ENCODE measurements at places on chromosomes 1 and 21.

GRCh38 chr1:74463333-74463988 lies 49.0 kb downstream of the LRRC53 start:
- no peak for DNase-seq

DNA sequence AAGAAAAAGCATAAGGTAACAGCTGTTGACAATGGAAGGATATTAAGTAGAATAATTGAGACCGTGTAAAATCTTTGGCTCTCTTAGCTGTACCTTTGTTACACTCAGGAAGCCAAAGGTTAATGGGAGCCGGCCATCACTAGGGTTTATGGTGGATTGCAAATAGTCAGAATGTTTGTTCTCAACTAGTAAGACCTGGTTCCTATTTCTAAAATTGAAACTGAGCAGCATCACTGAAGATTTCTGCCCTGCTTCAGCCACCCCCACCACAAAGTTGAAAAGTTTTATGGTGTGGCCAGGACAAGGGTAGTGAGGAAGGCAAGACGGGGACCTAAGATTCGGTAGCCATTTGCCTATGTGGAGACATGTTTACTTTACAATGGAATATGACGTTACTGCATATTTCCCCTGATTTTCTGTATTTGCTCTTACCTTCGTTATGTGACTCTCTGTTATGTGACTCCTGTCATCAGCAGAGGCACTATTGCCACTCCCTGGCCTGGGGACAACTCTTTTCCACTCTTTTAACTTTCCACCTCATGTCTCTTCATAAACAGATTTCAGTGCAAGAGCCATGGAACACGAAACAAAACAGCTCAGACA lies 41.4 kb upstream of the KIF1B start:
- no peak for DNase-seq

DNA sequence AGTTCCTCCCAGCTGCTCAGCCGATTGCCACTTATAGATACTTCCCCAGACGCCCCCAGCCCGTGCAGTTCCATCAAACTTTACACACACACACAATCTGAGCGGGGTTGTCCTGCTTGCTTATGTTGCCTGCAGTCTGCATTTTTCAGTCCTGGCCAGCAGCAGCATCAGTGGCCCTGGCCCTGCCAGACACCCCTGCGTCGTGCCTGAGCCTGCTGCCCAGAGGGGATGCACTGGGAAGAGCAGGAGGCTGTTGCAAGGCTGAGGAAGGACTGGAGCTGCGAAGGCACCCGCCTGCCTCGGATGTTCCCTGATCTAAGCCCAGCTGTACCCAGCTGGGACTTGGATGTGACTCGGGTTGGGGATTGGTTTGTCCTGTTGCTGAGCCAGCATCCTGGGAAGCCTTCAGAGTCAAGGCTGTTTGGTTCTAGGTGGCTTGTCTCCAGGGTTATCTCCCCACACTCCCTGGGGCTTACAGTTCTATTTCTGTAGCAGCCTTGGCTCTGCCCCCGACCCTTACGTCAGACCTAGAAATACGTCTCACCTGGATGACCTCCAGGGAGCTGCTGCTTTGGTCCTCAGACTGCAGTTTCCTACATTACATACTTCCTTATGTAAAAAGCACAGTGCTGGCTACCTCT lies 42.3 kb downstream of the MAN1C1 start:
- DNase-seq, result no peak

- DNase-seq, result no peak
These were observed 16.7 kb downstream of the C1orf174 start for GRCh38 chr1:3883194-3883925.

GRCh38 chr1:179706339-179706941 lies 36.7 kb upstream of the FAM163A start:
- peak; percentile 47 for DNase-seq

GRCh38 chr1:1004780-1005697 lies 5.1 kb upstream of the HES4 start:
- DNase-seq, result no peak

GRCh38 chr1:115112496-115113375 lies 23.4 kb upstream of the TSPAN2 start:
- peak; percentile 31 for DNase-seq

- peak; percentile 72 for DNase-seq
These were observed 47.9 kb upstream of the LEPR start for GRCh38 chr1:65372557-65372956.

DNA sequence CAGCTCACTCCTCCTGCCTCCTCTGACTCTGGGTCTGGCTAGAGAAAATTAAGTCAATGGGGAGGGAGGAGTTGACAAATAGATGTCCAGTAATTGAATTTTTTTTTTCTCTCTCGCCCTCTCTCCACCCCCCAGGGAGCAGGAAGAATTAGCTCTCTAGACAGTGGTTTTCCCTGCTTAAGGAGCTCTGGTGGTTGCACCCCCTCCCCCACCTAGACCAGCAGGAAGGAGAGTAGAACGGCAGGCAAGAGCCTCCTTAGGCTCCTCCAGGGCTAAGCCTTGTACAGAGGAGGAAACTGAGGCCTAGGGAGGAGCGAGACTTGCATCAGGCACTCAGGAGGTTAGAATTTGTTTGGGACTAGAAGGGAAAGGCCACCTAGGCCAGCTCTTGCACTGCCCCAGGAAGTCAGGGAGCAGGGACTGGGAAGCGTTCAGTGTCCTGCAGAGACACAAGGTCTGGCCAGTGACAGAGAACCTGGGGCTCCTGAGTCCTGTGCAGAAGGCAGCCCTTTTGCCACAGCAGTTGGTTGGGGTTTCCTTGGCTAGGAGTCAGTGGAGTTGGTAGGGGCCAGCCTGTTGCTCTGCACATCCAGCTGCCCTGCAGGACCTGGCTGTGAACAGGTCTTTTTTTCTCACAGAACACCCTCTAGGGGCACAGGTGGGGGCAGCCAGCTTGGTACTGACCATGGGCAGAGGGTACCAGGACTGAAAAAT lies 49.5 kb upstream of the ACOT11 start:
- DNase-seq, result no peak

- no peak for DNase-seq
These were observed 585.0 kb upstream of the ZP4 start for GRCh38 chr1:238475712-238476111.

- DNase-seq, result no peak
These were observed 373.5 kb upstream of the ADGRL4 start for GRCh38 chr1:79380078-79380477.

DNA sequence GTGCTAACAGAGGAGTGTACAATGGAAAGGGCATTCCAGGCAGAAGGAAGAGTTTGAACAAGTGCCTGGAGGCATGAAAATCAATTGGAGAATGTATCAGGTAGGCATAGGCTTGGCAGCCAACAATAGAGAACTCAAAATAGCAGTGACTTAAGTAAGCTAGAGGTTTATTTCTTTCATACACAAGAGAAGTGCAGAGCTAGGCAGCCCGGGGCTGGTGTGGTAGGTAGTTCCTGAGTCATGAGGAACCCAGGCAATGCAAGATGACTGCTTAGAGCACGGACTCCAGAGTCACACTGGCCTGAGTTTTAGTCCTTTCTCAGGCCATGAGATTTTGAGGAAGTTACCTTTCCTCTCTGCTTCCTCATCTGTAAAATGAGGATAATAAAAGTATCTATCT lies 74.8 kb upstream of the LRRN2 start:
- DNase-seq, result no peak

DNA sequence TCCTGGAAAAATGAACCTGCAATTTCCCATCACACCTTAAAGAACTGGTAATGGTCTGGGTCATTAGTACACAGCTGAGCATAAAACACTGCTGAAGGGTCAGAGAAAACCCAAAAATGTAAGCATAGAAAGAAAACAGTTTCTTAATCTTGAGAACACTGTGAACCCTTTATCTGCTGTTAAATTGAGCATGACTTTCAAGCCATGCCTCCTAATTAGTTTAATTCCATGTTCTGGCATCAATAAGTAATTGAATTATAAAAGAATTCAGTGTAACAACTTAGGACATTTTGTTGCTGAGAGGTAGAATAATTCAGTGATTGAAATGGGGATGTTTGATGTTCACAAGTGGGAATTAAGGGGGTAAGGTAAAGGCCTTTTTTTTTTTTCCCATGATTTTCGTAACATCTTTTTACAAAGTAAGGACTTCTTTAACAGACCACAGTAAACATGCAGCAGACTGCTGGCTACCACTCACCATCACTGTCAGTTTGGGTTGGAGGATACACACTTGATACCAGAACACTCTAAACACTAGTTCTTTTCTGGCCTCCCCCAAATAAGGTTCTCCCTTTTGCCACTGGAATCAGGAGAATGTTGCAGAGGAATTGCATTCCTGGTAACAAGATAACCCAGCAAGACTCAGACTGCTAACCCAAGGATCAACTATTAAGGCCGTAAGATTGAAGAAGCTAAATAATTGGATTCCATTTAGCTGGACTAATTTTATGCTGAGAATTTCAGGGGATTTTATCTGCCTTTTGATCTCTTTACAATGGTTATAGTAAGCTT lies 3.0 kb downstream of the RWDD3 start:
- no peak for DNase-seq

- no peak for DNase-seq
These were observed 65.2 kb upstream of the EPS8L3 start for GRCh38 chr1:109828756-109829505.

GRCh38 chr1:26291433-26291832 lies 11.5 kb downstream of the SH3BGRL3 start:
- DNase-seq, result no peak

DNA sequence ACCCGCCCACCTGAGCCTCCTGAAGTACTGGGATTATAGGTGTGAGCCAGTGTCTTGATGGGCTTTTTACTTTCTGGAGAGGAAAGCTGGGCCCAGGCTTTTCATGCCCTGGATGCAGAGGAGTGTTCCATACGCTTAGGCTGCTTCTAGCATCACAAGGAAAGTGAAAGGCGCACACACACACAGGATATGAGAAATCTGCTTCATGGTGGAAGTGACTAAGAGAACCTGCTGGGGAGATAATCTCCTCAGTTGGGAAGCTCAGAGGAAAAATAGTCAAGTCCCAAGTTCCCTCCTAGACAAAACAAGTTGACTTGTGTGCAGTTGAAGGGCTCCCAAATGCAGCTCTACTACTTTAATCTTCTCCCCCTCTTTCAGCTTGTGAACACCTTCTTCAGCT lies 2.2 kb downstream of the NUDC start:
- no peak for DNase-seq

DNA sequence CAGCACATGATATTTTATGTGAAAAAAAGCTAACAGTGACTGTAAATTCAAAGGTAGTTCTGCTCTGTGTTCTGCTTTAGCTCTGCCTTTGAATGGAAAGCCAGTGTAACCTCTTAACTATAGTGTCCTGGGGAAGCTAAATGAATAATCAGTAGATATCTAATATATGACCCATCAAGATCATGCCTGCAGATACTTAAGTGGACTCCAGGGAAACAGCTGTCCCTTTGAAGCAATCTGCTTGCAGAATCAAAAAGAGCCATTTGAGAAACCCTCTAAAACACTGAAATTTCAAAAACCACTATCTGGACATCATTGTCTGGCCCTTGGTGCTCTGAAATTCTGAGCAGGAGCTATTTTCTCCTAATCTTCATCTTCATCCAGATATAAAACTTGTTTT lies 104.2 kb upstream of the ADGRL4 start:
- DNase-seq, result no peak

DNA sequence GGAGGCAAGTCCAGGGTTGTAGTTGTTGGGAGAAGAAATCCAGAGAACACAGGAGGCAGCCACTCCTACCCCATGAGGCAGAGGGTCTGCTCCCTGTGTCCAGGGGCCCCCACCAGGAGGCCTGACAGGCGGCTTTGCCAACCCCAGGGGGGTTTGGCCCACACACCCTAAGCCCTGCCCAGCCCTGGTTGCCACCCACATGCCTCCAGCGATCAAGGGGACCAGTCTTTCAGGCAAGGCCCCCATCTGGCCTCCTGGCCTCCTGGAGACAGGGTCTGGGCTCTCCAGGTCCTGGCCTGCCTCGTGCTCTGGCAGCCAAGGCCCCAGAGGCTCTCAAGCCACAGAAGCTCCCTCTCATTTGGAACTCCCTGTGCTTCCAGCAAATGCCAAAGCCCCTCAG lies 38.5 kb downstream of the SDC3 start:
- DNase-seq, result no peak

GRCh38 chr1:5119366-5120234 lies 465.2 kb downstream of the AJAP1 start:
- no peak for DNase-seq

- DNase-seq, result no peak
These were observed 23.0 kb upstream of the HSPA13 start for GRCh38 chr21:14405962-14406361.

- peak; percentile 39 for DNase-seq
These were observed 758 bp upstream of the ATAD3B start for GRCh38 chr1:1470626-1471388.

DNA sequence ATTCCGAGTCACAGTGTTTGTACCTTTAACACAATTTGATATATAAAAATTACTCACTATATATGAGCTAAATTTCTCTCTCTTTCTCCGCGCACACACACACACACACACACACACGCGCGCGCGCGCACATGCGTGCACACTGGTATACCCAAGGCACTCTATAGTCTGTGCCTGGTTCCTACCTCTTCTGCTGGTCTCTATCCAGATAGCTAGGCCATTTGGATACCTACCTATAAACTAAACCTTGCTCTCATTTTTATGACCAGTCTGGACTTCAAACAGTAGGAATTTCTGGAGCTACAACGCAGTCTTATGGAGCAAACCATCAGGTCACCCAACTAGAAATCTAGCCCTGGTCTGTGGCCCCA lies 97.1 kb upstream of the MAGI3 start:
- DNase-seq, result no peak

DNA sequence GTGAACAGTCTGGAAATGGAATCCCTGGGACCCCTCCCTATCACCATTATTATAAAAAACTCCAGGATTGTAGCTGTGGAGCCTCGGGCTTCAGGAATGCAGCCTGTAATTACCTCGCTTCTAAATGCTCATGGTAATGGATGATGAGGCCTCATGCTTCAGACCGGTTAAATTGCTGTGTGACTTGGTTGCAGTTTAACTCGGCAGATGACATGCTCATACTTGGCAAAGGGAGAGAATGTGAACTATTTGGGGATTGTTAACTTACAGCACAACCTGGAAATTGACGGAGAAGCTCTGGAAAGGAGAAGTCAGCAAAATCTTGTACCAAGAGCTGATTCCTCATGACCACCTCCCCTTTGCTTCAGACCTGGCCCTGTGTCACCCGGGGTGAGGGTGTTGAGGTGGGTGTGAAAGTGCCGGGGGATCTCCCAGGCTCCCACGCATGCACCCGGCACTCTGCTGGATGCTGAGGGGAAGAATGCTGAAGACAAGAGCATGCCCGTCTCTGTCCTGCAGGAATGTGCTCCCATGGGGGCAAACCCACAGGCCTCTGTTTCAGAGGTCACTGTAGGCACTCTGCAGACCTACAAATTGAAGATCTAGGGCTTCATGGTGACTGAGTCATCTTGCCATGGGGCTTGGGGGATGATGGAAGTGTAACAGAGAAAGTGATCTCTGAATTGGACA lies 364.8 kb downstream of the RPS6KC1 start:
- no peak for DNase-seq

- DNase-seq, result no peak
These were observed 164.4 kb upstream of the ZRANB2 start for GRCh38 chr1:71245246-71245645.

- no peak for DNase-seq
These were observed 5.3 kb upstream of the TNN start for GRCh38 chr1:175062339-175062738.

- DNase-seq, result no peak
These were observed 86.2 kb downstream of the SIK1 start for GRCh38 chr21:43340491-43341377.

- DNase-seq, result no peak
These were observed 4.2 kb upstream of the SIPA1L2 start for GRCh38 chr1:232634096-232634495.
